ENCODE measurements at places on chromosomes 2 and 18.

- no peak for DNase-seq
These were observed 87.1 kb downstream of the TNS1 start for GRCh38 chr2:217915706-217916105.

DNA sequence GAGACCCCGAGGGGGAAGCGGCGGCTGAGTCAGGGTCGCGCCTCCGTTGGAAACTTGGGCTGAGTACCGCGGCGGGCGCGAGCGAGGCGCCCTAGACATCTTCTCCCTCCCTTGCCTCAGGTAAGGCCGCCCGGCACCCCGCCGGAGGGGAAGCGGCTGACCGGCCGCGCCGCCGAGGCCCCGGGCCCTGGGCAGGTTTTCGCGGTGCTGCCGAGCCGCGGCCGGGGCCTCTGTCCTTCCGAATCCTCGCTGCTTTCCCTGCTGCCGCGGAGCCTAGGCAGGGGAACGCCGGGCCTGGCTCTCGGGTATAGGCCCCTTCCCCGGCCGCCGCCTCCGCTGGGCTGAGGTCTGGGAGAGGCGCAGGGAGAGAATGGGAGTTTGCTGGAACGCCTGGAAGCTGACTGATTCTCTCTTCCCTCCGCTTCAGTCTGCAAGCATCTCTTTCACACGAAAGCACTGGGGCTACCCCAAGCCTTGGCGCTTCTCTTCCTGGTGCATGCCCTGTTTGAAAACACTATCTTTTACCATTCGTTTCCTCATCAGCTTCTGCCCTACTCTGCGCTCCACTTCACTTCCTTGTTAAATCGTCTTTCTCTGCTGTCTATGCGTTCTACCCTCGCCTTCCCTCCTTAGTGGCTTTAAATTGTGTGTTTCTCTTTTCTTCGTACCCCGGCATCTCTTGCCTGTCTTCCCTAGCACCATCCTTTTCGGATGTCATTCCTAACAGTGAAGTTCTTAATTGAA, 652 bp downstream of the PPM1B start:
- DNase-seq = no peak

- no peak for DNase-seq
These were observed 36.8 kb downstream of the CHST10 start for GRCh38 chr2:100380681-100381080.

GRCh38 chr2:130391872-130392670, 36.2 kb downstream of the PTPN18 start:
- no peak for DNase-seq

DNA sequence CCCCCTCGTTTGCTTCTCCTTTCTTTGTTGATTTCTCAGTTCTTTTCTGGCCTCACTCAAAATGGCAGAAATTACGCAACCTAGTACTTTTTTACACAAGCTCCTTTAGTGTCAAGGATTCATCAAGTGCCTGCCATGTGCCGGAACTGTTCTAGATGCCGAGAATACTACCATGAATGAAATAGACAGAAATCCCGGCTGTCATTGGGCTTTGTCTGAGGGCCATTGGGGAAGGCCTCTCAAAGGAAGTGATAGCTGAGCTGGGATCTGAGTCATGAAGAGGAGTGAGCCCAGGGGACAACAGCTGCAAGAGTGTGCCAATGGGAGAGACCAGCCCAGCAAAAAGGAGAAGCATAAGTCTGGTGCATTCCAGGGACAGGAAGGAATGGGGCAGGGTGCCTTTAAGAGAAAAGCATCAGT, 34.3 kb upstream of the PPP1CB start:
- DNase-seq = no peak

- no peak for DNase-seq
These were observed 287.3 kb upstream of the SETBP1 start for GRCh38 chr18:44393406-44393805.

DNA sequence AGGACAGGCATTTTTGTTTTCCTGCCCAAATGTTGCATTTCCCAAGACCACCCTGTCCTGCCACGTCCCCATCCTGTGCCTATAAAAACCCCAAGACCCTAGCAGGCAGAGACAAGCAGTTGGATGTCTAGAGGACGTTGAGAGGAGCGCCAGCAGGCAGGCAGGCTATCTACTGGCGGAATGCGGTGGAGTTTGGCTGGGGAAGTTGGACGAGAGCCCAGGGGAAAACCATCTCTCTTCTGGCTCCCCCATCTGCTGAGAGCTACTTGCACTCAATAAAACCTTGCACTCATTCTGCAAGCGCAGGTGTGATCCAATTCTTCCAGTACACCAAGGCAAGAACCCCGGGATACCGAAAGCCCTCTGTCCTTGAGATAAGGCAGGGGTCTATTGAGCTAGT, 72.5 kb downstream of the ARL6IP6 start:
- DNase-seq = no peak

- no peak for DNase-seq
These were observed 44.0 kb upstream of the ROCK2 start for GRCh38 chr2:11388262-11389051.

- no peak for DNase-seq
These were observed 166.9 kb upstream of the KLF7 start for GRCh38 chr2:207332480-207333212.

DNA sequence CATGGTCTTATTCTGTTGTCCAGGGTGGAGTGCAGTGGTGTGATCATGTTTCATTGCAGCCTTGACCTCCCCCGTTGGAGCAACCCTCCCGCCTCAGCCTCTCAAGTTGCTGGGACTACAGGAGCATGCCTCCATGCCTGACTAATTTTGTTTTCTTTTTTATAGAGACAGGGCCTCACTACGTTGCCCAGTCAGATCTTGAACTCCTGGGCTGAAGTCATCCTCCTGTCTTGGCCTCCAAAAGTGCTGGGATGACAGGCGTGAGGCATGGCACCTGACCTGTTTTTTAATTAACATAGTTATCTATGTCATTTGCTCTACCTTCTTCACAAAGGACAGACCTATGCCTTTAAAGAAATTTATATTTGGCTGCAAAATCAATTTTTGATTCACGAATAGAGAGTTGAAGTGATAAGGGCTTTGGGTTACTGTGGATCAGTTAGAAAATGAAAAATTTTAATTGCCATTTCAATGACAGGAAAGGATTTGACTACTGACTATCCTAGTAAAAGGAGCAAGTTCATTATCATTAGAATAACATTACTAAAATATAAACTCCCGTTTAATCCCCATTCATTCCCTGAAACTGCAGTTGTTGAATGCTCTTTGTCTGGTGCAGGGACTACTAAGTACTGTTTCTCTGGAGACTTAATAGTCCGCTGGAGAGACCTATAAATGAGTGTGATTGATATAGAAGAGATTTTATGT, 3.7 kb downstream of the RNF138 start:
- DNase-seq = no peak

DNA sequence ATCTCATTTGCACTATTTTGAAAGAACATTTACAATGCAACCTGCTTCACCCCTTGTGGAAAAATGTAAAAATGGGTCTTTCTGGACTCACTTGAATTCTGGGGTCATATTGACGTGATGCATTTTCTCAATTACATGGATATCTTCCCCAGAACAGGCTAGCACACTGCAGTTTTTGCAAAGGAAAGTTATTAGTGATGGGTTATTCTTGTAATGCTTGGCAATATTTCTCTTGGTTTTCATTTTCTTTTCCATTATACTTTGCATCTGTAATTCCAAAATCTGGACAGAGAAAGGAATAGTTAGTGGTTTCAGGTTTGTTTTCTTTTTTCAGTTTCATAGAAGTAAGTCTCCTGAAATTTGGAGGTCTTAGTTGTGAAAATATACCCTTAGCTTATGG, 24.8 kb upstream of the FAP start:
- DNase-seq = no peak

- DNase-seq = no peak
These were observed 31.7 kb upstream of the DYNC1I2 start for GRCh38 chr2:171655586-171655985.

GRCh38 chr2:177952151-177952550, 120.4 kb downstream of the PDE11A start:
- DNase-seq = no peak

DNA sequence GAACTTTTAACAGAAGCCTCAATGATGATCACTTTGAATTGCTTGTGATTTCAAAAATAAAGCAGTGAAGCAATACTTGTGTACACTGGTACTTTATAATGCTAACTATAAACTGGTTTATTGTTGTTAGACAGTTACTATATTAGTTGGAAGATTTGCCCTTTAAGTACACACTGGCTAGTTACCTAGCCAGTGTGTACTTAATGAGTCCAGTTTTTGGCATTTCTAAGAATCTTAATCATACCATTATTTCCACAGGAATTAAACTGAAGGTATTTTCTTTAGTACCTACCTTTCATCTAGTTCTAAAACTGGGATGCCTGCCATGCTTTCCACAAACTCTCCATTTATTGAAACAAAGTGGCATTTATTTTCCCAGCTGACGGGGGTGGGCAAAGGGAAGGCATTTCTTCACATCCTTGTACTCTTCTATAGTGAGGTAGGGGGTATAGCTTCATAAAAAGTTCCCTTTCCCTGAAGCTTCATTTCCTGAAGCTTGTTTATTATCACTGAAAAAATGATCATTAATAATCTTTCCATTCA, 49.9 kb downstream of the UGP2 start:
- no peak for DNase-seq

- no peak for DNase-seq
These were observed 300.1 kb upstream of the RND3 start for GRCh38 chr2:150787353-150788093.

DNA sequence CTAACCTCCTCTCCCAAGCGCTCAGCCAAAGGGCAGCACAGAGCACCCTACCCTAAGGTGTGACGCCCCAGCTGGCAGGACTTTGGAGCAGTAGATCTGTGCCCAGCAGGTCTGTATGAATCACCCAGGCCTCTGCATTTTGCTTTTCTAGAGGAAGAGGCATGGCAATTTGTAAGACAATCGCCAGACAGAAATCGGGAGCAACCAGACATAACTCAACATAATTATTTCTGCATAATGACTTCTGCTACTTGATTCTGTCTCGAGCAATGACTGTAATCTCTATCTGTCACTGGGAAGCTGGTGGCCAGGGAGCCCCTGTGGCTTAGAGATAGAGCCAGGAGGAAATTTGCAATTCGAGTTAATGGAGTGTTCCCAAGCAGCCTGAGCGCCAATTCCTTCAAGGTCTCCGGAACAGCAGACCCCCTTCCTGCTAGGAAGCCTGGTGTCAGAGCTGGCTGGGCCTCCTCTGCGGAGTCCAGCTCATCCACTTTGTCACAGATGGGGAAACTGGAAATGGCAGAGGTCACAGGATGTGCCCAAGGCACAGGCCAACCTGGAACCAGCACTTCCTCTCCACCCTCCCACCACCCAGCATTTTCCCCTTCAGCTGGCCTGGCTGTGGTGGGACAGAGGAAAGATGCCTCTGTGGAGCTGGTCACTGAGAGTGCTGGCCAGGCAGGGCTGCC, 55.0 kb downstream of the ODC1 start:
- no peak for DNase-seq

DNA sequence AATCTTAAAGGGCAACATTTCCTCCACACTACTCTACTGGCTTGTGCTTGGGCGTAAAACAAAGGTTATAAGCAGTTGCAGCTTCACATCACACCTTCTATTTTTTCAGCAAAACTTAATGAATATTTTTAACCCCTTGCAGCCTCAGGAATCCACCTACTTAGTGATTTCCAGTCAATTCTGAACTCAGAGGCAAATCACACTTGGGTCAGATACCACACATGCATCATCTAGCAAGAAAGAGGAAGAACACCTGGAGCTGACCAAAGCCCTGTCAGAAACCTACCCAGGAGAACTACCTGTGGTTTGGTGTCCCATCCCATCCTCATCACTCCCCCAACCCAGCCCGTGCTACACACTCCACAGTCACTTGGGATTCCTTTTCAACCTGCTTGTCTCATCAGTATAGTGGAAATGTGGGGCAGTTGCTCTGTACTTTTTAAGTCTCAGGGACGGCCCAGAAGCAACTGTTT, 25.5 kb downstream of the PIAS2 start:
- no peak for DNase-seq

DNA sequence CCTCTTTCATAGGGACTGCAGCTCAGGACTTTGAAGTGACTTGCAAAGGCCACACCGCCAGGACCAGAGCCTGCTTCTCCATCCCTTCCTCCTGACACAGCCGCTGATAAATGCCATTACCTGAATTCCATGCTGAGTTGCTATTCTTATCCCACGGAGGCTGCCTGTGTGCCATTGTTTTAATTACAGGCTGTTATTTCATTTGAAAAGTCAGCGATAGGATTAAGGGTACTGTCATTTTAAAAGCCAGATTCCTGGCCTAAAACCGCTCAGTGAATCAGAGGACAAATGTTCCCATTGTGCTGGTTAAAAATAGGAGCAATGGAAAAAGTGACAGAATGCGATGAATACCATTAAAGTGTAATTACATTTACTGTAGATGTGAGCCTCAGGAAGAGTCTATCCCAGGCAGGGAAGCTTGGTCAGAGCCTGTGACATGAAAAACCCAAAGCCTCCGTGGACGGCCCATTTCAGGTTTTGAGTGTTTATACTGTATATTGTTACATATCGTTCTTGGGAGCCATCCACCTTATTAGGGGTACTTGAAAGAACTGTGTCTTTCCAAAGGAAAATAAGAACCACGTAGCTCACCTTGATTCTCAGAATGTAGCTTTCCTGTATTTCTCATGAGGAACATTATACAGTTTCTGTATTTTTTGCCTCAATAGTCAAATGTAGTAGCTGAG, 41.3 kb downstream of the PDCL3 start:
- no peak for DNase-seq

DNA sequence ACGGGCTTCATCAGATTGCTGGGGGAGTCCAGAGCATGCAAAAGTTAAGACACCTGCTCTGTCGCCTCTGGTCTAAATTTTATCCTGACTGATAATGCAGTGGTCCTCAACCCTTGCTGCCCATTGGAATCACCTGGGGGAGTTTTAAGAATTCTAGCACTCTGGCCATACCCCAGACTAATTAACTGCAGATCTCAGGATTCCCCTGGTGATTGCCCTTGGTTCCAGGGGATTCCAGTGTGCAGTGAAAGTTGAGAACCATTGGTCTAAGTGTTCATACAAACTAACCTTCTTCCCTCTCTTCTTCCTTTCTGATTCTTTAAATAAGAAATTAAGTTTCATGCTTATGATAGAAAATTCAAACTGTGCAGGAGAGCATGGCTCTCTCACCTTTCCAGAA, 105.7 kb upstream of the MGAT5 start:
- no peak for DNase-seq

GRCh38 chr2:113985554-113986397, 95.9 kb downstream of the ACTR3 start:
- no peak for DNase-seq

GRCh38 chr2:11203480-11203879, 48.2 kb downstream of the SLC66A3 start:
- DNase-seq = no peak

- DNase-seq = no peak
These were observed 139.6 kb downstream of the PAX3 start for GRCh38 chr2:222159221-222159620.

DNA sequence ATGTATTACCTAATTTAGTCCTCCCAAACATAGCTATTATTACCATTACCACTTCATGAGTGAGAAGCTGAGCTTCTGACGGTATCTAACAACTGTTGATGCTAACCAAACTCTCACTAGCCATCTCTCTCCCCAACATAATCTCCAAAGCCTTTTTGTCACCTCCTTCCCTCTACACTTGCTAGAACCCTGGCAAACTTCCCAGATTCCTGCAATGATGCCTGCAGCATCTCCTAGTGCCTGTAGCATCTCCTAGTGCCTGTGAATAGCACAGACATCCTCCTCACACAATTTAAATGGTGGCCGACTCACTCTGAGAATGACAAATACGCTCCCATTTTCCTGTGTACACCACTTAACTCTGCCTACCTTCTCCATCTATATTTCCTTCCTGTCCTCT, 126.7 kb downstream of the STK39 start:
- DNase-seq = no peak

GRCh38 chr2:37657471-37657870, 14.0 kb downstream of the CDC42EP3 start:
- no peak for DNase-seq
